Bronchial epithelial cell (primary cell): ENCODE measurements at places on chromosomes 2 and 18.

- peak; percentile 25 for DNase-seq
These were observed 10.6 kb upstream of the HOXD4 start for GRCh38 chr2:176140513-176141317.

GRCh38 chr18:48228301-48228715 is 180.9 kb downstream of the ZBTB7C start:
- DNase-seq, result peak; percentile 8

- DNase-seq, result no peak
These were observed 137.5 kb downstream of the UBR3 start for GRCh38 chr2:169964740-169965139.

- no peak for DNase-seq
These were observed 80.3 kb downstream of the MAPRE2 start for GRCh38 chr18:35121531-35121930.

- peak; percentile 24 for DNase-seq
These were observed 322.1 kb downstream of the EN1 start for GRCh38 chr2:118525346-118525745.

DNA sequence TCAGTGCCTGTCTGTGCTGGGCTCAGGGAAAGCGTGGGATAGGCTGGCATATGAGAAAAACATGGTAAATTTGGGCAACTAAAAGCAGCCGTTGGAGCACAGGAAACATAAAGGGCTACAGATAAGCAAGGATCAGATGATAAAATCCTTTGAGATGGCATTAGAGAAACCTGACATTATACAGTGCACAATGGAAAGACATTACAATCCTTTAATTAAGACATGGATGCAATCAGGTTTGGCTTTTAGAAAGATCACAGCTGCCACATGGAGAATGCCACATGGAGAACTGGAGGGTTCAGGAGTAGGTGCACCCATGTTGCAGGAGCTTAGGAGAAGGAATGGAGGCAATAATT is 117.3 kb downstream of the CDC42EP3 start:
- no peak for DNase-seq

DNA sequence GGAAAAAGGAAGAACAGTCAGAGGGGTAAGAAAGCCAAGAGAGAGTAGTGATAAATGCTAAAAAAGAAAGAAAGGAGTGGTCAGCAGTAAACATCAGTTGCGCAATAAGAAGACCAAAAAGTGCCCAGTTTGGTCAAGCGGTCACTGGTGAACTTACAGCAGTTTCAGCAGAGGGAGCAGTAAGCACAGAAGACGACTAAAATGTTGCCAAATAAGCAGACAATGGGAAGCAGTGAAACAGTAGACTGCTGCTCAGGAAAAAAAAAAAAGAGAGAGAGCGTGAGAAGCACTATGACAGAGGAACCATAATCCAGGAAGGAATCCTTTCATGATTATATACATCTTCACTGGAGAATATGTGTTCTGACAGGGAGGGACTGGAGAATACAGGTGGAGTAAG is 45.8 kb downstream of the DNAJC10 start:
- peak; percentile 11 for DNase-seq

DNA sequence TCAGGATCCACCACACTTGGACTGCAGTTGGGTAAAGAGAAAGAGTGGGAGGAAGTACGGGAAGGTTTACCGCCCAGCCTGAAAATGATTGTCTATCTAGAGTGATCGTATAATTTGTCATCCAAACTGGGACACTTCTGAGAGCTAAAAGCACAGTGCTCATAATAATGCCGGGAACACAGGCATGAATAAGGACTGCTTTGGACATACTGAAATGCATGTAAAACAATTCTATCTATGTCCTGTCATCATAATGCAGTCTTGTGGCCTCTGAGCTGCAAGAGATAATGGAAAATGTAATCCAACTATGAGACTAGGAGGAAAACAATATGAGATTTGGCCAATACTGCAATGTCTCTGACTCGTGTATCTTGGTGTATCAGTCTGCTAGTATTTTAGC is 435.5 kb downstream of the SOX11 start:
- DNase-seq, result no peak

DNA sequence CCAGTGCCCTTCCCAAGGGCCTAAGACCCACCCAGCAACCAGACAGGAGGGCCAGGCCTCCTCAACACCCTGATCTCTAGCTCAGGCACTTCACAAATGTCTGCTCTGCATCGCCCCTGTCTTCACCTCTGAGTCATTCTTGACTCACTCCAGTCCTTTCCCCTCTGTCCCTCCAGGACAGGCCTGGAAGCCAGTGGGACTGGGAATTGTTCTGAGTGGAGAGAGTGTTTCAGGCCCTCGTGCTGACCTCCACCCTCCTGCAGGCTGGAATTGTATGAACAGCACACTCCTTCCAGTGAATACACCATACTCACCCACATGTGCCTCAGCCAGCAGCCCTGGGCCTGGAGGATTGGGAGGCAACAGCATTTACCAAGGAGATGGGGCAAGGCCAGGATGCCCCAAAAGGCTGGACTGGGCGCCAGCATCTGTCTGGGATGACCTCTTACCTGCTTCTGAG is 304.2 kb downstream of the CYP26B1 start:
- peak; percentile 59 for DNase-seq

DNA sequence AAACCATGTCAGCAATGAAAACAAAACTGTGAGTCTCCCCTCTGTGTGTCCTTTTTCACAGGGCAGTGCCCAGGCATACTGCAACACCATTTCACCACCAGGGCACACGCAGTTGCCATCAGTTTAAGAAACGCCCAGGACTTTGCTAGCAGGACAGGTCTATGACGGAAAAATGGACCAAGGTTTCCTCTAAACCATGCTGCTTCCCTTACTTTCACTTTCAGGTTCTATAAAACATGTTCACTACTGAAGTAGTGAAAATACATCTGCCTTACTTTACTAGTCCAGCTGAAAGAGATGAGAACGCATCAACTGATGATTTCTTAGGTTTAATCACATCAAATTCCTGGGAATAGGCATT is 110.5 kb downstream of the TCF4 start:
- DNase-seq, result peak; percentile 37

DNA sequence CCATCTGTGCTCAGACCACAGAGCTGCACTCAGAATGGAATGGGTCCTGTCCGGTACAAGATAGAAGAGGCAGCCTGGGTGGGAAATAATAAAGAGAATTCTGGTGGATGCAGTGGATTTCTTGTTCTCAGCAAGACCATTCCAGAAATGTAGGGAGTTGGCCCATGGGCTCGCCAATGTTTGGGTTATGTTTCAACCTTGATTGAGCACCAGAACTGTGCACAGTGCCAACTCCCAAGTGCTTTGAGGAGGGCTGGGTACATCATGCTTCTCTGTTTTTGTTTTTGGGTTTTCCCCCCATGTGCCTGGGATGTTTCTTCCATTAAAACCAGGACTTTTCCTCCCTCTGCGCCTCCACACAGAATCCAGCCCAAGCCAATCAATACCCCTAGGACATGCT is 304.1 kb downstream of the TNS1 start:
- DNase-seq, result no peak

DNA sequence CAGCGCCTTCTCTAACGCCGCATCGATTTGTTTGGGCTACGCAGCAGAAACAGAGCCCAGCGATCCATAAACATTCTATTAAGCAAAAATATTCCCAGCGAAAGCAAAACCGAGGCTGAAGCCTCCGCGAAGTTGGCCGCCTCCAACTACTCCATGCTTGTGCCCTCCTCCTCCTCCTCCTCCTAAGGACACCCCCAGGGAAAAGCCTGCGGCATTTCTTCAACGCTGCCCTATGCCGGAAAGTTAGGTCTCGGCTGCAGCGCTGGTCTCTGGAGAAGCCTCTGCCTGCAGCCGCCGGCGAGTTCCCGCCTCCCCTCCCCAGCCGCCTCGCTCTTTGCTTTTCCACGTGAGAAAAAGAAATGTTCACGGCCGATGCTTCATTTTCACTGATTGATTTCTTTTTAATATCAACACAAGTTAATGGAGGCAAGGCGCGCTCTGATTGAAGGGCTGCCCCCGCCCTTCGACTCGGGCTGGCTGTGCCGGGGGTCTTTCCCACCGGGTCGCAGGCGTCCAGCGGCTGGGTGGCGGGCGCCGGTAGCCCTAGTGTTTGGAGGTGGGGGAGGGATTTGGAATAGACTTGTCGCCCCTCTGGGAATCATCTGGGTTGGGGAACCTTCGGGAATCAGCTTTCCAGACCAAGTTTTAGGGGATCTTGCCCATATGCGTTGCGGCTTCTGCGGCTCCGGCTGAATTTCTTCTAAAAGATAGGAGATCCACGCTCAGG is 3.9 kb downstream of the NRP2 start:
- no peak for DNase-seq

- DNase-seq, result no peak
These were observed 83.4 kb upstream of the CYP20A1 start for GRCh38 chr2:203155406-203155805.

GRCh38 chr2:225027061-225027762 is 15.1 kb downstream of the DOCK10 start:
- no peak for DNase-seq

DNA sequence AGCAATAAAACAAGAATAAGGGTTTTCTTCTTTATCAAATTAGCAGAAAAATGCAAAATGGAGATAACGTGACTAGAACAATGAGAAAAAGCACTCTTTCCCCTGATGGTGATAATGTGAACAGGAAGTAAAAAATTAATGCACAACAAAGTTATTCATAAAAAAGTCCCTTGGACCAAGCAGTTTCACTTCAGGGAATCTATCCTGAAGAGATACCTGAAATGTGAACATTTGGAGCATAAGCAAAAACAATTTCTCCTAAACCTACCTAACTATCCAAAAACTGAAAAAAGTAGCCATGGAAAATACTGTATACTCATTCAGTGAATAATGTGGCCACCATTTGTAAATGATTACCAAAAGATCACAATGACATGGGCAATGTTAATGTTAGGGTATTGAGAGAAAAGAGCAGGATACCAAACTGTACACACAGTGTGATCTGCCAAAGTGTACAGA is 48.7 kb downstream of the TRIP12 start:
- no peak for DNase-seq

DNA sequence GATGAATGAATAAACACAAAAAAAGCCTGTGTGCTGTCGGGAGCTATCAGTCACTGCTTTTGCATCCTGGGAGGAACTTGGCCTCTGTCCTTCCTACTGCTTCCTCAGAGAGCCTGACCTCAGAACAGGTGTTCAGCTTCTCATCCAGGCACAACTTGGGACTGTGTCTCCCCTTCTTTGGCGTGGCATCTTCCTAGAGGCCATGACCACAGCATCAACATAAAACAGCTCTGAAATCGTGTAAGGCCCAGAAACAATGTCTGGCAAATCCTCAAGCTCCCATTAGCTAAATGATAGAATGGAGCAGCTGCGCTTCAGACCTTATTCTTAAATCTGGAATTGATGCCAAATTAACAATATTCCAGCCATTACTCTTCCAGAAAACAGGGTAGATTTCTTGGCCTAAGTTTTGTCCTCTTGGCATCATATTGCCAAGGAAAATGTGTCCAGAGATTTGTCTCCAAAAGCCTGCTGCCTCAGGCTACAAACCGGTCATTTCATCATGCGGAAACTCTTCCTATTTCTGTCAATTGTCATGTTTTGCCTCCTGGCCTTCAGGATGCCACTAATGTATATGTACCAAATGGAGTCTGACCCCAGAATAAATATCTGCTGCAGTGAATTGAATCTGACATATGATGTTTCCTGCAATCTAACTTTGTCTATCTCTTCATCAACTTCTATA is 53.2 kb upstream of the RAB27B start:
- peak; percentile 7 for DNase-seq

GRCh38 chr2:158539176-158540005 is 82.6 kb downstream of the PKP4 start:
- DNase-seq, result peak; percentile 92

DNA sequence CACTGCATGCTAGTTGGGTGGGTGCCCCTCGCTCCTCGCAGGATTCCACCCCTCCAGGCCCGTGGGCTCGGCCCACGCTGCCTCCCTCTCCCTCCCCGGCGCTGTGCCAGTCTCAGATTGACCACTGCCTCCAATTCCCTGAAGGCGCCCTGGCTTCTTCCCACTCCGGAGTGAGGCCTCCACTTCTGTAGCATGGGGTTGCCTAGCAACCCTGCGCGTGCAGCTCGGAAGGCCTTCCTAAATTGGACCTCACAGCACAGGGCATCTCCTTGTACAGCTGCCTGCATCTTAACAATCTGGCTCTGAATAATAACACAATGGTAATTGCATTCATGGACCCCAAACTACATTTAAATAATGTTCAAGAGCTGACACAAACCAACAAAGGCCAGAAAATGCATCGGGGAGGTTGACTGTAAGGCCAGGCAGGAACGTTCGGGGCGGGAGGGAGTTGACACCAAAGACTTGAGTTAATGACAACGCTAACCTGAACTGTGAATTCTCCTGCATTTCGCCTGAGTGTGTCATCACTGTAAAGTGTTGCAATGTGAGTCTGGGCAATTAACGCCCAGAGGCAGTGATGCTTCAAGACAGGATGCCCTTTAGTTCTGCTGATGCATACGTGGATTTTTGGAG is 222.9 kb downstream of the ZBTB7C start:
- DNase-seq, result peak; percentile 78

- DNase-seq, result peak; percentile 99
These were observed 4.4 kb upstream of the SERPINB5 start for GRCh38 chr18:63472380-63472779.

- DNase-seq, result no peak
These were observed 964.9 kb upstream of the ACVR2A start for GRCh38 chr2:146879882-146880281.

GRCh38 chr18:31275722-31276463 is 42.1 kb upstream of the DSG1 start:
- DNase-seq, result peak; percentile 84

- DNase-seq, result peak; percentile 86
These were observed 81.5 kb downstream of the NRP2 start for GRCh38 chr2:205763708-205764211.

- no peak for DNase-seq
These were observed 158.6 kb upstream of the SYT4 start for GRCh38 chr18:43435851-43436250.

GRCh38 chr18:34809451-34810072 is 99.5 kb downstream of the DTNA start:
- peak; percentile 45 for DNase-seq

DNA sequence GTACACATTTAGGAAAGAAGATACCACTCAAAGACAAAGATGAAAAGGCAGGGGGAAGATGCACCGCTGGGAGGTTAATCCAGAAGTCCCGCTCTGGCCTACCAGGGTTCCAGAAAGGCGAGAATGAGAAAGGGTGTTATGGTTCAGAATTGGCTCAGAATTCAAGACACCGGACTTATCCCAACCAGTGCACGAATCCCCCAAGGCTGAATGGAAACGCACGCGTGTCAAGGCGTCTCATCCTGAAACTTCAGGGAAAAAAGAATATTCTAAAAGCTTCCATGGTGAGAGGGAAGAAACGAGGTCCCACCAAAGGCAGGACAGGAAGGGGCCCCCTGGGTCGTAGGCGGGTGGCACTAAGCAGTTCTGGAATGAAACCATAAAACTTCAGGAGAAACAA is 71.9 kb downstream of the SLC66A2 start:
- DNase-seq, result no peak
